Thymus (tissue), 14 donors: ENCODE measurements at places on chromosomes 3 and 15. TPM values are rescaled to one million over a fixed set of nuclear protein-coding genes. Genes with fewer than 3 reads are reported as not detected.
A peak's percentile ranks its signal among the peaks of the same experiment; 100 is the strongest.

GOLGA6L10 gene
- total RNA-seq, result 0.47 TPM

BFSP2 gene
- total RNA-seq, result 3.6 TPM

DNA sequence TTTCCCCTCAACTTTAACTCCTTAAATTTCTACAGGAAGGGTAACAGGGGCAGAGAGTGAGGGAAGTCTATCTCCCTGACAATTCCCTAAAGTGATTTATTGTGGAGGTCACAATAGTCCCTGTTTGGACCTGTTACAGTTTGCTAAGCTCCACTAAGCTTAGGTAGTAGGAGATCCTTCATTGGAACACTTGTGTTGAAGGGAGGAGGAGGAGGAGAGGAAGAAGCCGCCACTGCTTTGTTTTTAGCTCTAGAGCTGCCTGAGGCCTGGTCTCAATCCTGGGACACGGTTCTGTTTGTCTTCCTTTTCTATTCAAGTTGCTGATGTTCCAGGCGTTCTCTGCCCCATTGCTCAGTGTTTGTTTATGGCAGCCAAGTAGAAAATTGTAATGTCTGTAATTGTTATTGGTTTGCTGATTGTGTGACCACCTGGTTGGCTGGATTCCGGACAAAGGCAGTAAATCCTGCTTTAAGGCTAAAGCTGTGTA, 48.4 kb downstream of the HES1 start:
- H3K36me3 ChIP-seq, result no peaks in the 10 kb centered on the region
- DNase-seq, result no peak
- H3K27ac ChIP-seq, result no peak overlapping the region
- H3K4me1 ChIP-seq, result no peaks in the 10 kb centered on the region
- H3K27me3 ChIP-seq, result no peaks in the 10 kb centered on the region
- H3K4me3 ChIP-seq, result no peak overlapping the region

DNA sequence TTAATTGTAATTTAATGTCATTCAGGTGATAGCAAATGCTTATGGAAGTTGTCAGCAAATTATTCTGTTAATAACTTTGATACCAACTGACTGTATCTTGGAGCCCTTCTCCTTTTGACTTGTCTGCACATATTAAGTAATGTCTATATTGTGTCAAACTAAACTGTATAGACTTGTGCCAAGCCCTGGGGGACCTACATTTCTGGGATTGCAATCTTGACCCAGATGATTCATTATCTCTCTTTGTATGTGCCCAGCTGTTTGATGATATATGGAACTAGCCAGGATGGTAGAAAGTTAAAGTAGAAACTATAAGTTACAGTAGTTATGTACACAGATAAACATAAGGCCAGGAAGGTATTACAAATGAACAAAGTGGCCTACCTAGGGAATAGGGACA, 402.8 kb upstream of the RARB start:
- no peak overlapping the region for H3K27ac ChIP-seq
- DNase-seq, result no peak
- H3K36me3 ChIP-seq, result no peaks in the 10 kb centered on the region
- no peak overlapping the region for H3K4me3 ChIP-seq

GRCh38 chr3:157493627-157494550, 9.3 kb downstream of the VEPH1 start:
- DNase-seq, result peak; percentile 28
- H3K27me3 ChIP-seq, result no peaks in the 10 kb centered on the region
- no peaks in the 10 kb centered on the region for H3K4me1 ChIP-seq
- no peak overlapping the region for H3K27ac ChIP-seq
- H3K36me3 ChIP-seq, result no peaks in the 10 kb centered on the region
- H3K4me3 ChIP-seq, result no peak overlapping the region

GRCh38 chr3:42652251-42652610, 1.3 kb upstream of the ZBTB47 start:
- DNase-seq, result no peak
- peaks cover 33% of the 10 kb centered on the region for H3K27me3 ChIP-seq
- H3K27ac ChIP-seq, result no peak overlapping the region
